Thoracic aorta (tissue), 2 donors: ENCODE measurements at places on chromosomes 3 and 15. TPM values are rescaled to one million over a fixed set of nuclear protein-coding genes. Genes with fewer than 3 reads are reported as not detected.

- no peak for DNase-seq
Measured at GRCh38 chr15:91196127-91196526, 96.1 kb downstream of the SV2B start.

- no peak for DNase-seq
Measured at GRCh38 chr3:124469555-124469954, 260.7 kb upstream of the UMPS start.

DNA sequence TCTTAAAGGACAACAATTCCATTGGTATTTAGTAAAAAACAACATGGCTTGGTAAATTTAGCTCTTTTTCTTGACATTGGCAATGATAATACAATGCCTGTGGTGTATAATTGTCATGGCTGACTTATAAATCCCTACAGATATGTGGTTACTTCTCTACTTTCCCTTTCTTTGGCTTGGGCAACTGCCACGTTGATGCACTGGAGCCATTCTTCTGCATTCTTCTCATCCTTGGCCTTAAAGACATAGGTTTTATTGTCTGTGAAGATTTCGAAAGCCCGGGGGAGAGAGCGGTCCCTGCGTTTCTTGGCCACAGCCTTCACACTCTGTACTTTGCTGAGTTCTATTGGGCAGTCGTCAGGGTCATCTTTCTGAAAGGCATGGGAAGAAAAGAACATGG, 101.1 kb upstream of the CCNL1 start:
- DNase-seq = no peak

DNA sequence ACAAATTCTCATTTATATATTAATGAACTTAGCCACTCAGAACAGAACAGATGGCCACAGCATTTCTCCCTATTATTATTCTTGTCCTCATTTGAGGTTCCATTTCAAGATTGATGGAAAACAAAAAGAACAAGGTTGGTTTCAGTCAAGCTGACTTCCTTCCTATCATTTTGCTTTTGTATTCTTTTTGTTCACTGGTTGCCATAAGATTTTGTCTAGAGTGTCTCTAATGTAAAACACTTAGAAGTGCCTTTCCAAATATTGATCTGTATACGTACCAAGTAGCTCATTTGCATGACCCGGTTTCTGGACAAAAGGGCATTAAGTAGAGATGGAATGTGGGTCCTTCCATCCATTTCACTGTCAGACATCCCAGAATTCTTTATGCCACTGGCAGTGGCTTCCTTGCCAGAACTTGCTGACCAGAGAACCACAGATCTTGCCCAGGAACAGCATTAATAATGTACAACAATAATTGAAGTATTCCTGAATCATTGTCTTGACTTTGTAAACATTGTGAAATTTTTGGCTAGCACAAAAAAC, 63.8 kb downstream of the PEX5L start:
- no peak for DNase-seq

DNA sequence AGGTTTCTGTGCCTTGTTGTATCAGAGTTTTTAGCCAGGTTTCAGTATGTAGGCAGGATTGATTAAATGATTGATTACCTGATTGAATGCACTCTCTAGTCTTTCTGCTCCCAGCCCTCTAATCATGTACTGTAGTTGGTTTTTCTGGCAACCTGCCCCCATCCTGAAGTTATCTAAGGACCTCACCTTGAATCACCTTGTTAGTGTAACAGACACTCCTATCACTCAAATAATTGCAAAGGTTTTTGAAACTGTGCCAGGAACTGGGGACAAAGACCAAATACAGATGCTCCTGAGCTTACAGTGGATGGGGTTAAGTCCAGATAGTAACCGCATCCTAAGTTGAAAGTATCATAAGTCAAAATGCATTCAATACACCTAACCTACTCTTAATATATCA, 141.5 kb upstream of the EIF1B start:
- no peak for DNase-seq

- DNase-seq = no peak
Measured at GRCh38 chr3:385151-385550, 188.6 kb downstream of the CHL1 start.

DNA sequence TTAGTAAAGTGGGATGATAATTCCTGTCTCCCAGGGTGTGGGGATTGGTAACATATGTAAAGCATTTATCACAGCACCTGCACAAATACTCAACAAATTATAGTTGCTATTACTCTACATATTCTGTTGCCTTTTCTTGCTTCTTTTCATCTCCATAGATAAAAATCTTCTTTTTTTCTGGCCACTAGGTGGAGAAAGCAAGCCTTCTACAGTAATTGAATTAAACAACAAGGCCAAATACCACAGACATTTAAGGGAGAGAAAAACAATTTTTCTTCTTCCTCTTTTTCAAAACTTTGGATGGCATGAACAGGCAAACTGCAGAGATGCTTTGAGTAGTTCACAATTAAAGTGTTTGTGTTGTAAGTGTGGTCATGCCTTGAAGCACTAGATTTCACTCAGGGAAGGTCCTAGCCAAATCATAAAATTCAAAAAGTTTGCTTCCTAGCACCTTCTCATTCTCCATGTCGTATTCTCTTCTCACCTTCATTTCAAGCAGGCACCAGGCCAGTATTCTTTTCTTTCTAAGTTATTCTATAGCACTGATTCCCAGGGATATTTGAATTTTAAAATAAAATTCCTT, 493.4 kb upstream of the TGFBR2 start:
- DNase-seq = no peak

- no peak for DNase-seq
Measured at GRCh38 chr3:160210799-160211221, 14.4 kb upstream of the C3orf80 start.

- no peak for DNase-seq
Measured at GRCh38 chr3:141877911-141878310, 1.5 kb downstream of the ATP1B3 start.

- no peak for DNase-seq
Measured at GRCh38 chr3:171056528-171056927, 30.0 kb upstream of the SLC2A2 start.

DNA sequence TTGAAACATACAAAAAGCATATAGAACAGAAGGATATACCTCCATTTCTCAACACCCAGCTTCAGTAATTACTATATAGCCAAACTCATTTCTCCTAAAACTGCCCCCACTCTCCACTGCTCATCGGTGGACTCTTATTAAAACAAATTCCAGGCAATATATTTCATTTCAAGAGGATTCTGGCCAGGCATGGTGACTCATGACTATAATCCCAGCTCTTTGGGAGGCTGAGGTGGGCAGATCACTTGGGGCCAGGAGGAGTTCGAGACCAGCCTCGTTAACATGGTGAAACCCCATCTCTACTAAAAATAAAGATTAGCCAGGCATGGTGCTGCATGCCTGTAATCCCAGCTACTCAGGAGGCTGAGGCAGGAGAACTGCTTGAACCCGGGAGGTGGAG, 40.9 kb downstream of the SNX4 start:
- DNase-seq = no peak

GRCh38 chr3:138761002-138761401, 73.7 kb downstream of the PIK3CB start:
- no peak for DNase-seq

DNA sequence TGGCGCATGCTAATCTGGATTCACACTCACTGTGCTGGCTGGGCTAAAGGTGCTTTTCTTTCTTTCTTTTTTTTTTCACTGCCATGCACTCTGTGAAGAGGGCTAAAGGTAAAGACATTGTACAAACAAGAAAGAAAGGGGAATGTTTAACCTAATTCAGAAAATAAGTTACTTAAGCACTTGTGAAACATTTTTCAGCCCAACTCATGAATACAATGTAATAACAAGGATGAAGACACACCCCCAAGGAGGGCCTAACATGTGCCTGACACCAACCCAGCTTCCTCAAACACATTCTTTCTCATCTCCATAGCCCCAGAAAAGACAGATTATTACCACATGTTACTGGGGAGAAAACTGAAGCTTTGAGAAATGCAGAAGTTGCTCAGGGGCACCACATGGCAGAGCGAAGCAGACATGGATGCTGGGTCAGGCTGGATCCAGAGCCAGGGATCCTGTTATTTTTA, 5.7 kb downstream of the STIMATE start:
- no peak for DNase-seq

- DNase-seq = no peak
Measured at GRCh38 chr15:47824147-47824546, 106.8 kb downstream of the SEMA6D start.

DNA sequence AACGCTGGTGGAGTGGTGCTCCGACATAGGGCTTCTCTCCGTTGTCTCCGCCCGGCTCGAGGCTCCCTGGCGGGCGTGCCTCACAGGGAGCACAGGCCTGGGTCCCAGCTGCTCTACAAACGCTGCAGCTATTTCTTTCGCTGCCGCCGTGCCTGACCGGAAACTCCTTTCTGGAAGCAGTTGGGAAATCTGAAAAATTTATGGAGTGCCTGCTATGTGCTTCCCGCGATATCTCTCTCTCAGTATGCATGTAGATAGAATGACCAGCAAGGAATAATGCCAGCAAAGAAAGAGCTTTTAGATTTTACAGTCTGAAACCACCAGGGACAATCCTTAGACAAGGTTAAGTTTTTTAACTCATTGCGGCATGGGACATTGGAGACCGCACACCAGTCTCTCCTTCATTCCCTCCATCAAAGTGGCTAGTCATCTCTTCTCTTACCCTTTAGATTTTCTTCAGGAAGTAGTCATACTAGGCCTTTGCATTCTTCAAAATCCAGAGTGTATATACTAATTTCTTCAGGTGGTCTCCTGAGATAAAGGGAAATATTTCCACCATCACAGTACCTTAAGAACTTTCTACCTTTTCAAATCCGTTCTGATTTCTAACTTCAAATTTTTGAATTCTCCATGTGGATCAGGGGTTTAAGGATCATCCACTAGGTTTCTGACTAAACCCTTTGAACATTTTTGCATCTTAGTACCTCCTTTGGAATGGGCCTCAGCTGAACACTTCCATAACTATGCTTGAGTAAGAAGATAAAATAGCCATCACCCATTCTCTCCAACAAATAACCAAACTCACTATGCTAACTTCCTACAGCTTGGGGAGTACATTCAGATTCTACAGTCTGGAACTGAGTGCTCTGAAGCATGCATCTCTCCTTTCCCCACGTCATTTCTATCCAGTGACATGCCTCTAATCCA, 1.1 kb upstream of the NPHP3 start:
- DNase-seq = no peak

DNA sequence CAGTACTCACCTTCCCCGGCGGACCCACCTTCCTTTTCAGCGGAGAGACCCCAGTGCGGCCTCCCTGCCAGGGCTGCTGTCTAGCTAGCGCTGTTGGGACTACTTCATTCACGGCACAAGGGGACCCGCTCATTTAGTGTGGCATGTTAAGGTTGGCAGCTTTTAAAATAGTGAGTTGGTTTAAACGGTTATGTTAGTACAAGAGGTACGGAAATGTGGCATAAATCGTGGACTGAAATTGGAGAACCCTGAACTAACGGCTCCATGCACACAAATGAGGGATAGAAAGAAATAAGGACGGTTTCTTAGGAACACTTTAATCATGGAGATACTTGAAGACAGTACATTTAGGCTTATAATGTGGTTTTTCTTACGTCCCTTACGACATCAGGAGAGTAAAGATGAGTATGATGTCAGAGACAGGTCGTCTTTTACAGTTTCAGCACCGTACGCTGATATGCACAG, 752 bp downstream of the CEP63 start:
- DNase-seq = no peak

DNA sequence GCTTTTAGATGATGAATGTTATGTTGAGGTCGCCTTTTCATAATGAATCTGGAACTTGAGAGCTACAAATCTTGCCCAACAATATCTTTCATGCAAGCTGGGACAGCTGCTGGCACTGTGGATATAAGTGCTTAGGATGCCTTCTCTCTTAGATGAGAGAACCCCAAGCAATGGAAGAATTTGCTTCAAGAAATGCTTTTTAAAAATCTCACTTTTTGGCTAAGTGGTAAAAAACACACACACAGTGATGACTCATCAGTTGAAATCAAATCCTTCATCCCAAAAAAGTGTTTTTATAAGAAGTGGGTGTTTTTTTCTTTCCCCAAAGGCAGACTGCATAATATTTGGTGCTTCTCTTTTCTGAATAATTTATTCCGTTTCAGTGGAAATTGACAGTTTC, 38.4 kb upstream of the GALNT15 start:
- DNase-seq = no peak

DNA sequence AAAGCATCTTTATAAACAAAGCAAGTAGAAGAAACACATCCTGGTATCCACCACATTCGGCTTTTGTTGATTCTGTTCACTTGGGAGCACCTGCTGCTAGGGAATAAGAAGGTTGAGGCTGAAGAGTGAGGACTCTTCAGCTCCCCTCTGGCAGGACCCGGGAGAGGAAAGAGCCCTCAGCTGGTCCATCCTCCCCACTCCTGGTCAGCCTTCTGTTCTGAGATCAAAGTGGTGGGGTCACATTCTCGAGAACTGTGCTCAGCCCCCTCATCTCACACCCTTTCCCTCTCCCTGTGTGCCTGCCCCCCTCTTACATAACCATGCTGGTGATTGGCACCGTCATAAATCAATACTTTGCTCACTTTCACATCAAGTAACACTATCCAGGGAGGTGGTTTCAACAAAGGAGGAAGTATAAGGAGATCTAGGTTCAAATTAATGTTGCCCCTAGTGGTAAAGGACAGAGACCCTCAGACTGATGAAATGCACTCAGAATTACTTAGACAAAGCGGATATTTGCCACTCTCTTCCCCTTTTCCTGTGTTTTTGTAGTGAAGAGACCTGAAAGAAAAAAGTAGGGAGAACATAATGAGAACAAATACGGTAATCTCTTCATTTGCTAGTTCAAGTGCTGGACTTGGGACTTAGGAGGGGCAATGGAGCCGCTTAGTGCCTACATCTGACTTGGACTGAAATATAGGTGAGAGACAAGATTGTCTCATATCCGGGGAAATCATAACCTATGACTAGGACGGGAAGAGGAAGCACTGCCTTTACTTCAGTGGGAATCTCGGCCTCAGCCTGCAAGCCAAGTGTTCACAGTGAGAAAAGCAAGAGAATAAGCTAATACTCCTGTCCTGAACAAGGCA, at the start of gene NR1I2:
Gene NR1I2, plus strand, starts transcription at position 772 of the 869 bp plus-strand sequence.
- DNase-seq = no peak

GRCh38 chr15:37880009-37880834, 54.2 kb upstream of the TMCO5A start:
- no peak for DNase-seq

- no peak for DNase-seq
Measured at GRCh38 chr3:182861348-182861747, 68.0 kb downstream of the ATP11B start.

DNA sequence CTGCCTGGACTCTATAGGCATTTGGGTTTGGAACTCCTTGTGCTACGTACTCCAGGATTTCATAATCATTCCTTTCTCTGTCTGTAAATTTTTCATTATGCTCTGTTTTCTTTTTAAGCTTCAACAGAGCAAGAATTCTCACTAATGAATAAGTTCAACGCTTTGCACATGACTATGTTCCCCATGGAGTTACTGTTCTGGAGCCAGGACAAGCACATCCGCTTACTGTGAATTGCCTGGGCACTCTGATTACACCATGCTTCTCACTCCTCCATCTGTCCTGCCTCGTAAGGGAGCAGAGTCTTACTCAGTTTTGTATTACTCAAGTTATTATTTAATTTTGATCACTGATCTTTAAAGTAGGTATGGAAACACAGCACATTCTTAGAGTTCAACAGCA, 472.7 kb downstream of the RAP2B start:
- no peak for DNase-seq

The ATP13A4 gene
- not detected for total RNA-seq

The MME gene
- total RNA-seq = 3.6 TPM

The LMCD1 gene
- total RNA-seq = 852 TPM

The SLC28A1 gene
- total RNA-seq = 1.6 TPM

The LRRC2 gene
- under 0.01 TPM for total RNA-seq

The MYEF2 gene
- total RNA-seq = 63.5 TPM

The PEX5L gene
- not detected for total RNA-seq

The XIRP1 gene
- 2.0 TPM for total RNA-seq

The SRP14 gene
- 219 TPM for total RNA-seq
